Stimulated activated CD4-positive, alpha-beta T cell treated with anti-CD3 and anti-CD28 coated beads, Interleukin-4, amount 100 ng/mL, for 4 hours (primary cell): ENCODE measurements at places on chromosomes 7 and 10.

DNA sequence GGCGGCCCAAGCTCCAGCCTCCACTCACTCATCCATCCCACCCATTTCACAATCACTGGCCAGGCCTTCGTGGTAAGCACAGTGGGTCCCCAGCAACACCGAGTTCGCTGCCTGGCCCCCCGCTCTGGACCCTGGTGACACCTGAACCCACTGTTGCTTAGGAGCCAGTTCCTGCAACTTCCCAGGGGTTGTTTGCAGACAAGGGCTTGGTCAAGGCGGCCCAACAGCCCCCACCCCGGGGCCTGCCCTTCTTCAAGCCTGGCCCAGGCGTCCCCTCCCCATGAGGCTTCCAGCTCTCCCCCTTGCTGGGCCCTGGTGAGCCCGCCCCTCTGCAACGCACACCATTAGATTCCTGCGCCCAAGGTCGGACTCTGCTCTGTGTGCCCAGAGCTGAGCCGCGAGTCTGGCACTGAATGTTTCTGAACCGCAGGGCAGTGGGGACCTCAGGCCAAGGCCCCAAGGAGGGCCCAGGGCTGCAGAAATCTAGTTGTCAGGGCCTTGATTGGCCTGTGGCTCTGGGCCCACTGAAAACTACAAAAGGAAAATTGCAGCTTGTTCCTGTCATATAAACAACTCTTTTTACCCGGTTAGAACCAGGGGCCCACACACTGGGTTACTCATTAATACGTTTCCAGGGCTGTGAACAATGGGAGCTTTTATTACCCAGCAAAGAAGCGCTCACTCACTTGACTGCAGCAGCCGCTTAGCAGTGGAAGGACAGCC lies 2.1 kb upstream of the COX19 start:
- DNase-seq: no peak

DNA sequence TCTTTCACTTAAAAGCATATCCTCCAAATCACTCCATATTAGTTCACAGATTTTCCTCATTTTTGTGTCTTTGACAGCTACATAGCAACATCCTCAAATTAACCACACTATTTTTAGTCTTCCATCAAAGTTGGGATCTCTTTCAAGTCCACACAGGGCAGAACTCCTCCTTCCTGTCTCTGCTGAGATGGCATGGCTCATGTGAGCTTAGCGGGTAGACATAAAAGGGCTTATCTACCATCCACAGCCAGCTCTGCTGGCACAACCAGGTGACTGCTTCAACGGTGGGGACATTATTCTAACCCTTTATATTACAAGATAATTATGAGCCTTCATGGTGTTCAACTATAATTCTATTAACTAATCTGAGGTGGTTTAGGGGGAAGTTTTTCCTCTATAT lies 35.5 kb downstream of the ICA1 start:
- no peak for DNase-seq

DNA sequence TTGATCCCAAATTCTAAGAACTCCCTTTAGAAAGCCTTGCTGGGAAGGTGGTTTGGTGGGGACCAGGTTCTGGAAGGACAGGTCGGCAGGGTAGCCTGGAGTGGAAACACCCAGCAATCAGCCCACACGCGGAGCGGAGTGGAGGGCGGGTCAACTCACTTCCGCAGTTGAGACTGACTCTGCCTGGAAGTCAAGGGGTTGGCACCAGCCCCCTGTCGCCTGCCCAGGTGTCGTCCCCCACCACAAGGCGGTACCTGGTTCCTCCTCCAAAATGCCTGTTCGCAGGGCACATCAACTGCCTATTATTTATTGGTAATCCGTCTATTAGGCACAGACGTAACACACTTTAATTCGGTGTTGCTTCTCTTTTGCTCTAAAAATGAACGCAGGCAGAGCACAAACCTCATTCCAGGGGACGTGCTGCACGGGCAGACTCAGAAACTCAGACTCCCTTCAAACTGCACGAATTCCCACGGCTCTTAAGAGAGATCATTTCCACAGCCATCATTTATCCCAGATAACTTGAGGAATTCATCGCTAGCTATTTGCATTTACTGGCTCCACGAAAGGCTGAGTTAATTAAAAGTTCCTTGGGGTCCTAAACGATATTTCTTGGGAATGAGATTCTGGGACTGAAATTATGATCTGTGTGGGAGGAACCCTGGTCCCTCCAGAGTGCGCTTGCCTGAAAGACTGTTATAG lies 248.2 kb upstream of the PPP2R2D start:
- no peak for DNase-seq

DNA sequence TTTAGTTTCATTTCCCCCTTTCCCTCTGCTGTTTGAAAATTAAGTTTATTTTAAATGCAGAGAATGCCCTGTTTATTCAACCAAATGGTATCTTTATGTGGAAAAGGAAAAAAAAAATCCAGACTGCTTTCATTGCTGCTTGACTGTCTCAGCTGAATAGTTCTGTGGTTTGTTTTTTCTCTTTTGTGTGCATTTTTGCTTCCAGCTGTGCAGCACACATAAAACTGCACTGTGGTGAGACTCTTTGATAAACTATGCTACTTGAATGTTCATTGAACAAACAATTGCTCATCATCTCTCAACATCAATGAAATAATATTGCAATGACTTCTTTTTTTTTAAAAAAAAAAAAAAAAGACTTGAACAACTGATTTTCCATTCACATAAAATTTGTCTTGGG lies 78.6 kb upstream of the GLI3 start:
- DNase-seq: no peak

DNA sequence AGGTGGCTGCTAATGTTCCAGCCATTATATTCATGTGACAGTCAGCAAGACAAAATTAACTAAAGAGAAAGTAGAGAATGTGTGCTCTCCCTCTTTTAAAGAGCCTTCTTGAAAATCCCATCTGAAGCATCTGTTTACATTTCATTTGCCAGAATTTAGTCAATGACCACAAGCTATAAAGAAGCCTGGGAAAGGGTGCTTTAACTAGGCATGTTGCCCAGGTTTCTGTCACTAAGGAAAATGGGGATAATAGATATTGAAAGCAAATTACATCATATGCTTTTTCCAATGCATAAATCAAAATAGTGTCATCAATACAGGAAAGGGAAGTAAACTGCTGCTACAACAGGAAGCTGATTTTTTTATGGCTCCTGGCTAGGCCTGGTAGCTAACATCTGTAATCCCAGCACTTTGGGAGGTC lies 67.7 kb downstream of the ELAPOR2 start:
- no peak for DNase-seq

DNA sequence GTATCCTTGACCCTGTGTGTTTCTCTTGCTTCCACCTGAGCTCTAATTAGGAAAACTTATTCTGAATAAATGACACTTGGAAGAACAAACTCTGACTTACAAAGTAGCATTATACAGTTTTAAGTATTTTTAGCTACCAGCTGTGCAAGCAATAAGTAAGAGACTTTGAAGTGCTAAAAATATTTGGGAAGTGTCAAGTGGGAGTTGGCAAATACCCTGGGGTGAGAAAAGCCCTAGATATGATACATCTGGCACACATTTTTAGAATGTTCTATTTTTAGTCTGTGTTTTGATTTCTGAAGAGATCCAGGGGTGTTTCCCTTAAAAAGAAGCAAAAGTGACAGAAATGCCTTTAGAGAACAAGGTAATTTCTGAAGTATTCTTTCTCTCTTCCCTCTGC lies 132.7 kb upstream of the TEX47 start:
- no peak for DNase-seq

DNA sequence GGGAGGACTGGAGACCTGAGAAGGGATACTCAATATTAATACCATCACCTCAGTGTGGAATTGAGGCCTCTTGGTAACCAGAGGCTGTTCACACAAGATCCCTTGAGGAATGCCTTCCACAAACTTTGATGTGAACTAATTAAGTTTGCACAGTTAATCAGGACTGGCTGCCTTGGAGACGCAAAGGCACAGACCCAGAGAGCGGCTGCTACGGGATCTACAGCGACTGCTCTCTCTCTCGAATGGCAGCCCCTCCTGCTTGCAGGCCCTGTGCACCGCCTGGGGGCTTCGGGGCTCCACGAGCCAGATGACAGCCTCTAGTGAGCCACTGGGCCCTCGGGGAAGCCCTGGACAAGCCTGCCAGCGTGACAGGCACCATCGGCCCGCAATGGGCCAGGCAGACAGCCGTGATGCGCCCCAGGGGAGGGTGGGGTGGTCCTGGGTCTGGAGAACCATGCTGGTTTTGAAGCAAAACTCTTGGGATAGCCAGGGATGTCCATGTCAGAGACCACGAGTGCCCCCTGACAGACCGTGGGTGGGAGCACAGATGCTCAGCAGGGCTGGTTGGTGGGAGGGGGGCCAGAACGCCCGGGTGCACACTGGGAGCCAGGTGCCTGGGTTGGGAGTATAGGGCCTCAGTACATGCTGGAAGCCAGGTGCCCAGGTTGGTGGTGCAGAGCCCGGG lies 195.6 kb downstream of the ELFN1 start:
- DNase-seq: no peak

DNA sequence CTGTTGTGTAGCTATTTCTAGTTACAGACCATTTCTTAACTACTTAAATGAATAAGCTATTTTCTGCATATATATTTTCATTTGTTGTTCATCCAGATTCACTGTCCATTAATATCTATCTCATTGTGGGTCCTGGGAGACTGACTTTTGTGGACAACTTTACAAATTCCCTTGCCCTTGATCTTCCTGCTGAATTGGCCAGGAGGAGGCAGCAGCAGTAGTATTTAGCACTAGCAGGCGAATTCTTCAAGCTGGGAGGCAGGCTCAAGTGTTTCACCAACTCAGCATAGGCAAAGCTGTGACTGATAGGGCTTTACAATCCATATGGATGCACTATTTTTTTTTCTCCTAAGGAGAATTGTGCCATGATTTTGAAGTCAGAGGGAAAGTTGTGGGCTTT lies 461.0 kb upstream of the NRG3 start:
- DNase-seq: no peak

DNA sequence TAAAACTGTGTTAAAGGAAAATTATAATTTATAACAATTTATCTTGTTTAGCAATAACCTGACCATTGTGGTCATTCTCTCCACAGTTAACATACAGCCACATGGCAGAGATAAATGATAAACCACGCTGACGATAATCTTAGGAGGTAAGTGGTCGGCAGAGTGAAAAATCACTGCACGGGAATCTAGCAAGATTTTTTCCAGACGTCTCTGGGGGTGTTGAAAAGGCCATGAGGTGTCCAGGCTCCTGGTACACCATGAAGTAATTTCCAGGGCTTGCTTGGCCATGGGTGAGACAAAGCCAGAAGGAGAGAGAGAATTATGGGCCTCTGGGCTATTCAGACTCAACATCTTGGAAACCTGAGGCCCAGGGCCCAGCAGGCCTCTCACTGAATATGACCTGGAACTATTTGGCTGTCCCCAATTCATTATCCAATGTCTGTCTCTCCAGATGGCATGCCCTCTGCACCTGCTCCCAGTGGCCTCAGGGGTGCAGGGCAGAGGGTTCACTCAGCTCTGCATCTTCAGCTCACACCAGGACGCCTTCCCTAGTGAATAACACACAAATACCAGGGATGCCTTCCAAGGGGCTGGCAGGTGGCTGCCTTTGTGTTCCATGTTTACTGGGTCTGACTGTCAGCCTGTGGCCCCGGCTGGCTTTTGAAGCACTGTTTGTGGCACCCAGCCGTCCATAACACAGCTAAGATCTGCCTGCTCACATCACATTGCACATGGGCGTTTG lies 590.4 kb upstream of the PFKP start:
- no peak for DNase-seq

GRCh38 chr7:105036217-105037168 lies 22.5 kb downstream of the KMT2E start:
- no peak for DNase-seq

DNA sequence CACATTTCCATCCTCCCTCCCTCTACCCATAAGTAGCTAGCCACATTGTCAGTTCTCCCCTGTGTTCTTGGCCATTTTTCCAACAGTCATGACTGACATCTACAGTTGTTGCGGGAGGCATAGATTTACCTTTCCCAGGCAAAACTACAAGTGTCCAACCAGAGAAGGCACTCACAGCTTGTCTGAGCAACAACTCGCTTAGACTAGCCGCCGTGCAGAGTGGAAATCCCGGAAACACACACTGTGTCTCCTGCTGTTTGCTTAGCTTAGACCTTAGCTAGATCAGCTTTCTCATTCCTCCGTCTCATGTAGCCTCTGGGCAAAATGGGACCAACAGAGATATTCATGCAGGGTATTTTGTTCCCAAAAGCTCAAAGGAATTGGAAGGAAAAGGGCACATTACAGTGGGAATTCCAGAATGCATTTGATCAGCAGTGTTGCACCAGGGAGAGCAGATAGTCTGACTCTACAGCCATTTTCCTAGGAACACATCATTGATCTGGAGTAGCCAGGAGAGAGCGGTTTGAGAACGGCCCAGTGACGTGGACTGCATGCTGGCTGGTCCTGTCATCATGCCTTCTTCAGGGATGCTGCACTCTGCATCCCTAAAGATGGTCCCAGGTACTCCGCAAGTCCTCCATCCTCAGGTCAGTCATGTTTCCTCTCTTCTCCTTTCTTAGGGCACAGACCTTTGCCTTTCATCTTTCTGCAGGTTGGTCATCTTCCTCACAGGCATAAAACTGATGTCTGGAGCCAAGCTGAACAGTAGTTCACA lies 89.4 kb downstream of the C10orf90 start:
- no peak for DNase-seq

GRCh38 chr7:20240080-20240926 lies 23.1 kb upstream of the MACC1 start:
- DNase-seq: no peak
